NCI-H1417 treated with DMSO at 0.1 percent for 48 hours (cell line): ENCODE measurements at places on chromosomes 13 and 19.

GRCh38 chr19:16025108-16026101 is 50.9 kb upstream of the TPM4 start:
- DNase-seq, result no peak

- no peak for DNase-seq
These were observed 812.7 kb upstream of the MIR17HG start for GRCh38 chr13:90534617-90535370.

GRCh38 chr13:28575200-28575599 is 80.3 kb upstream of the FLT1 start:
- no peak for DNase-seq

- DNase-seq, result no peak
These were observed 4.0 kb downstream of the HSPB6 start for GRCh38 chr19:35752746-35753350.

GRCh38 chr19:35170359-35171061 is 16.0 kb downstream of the FXYD5 start:
- no peak for DNase-seq

DNA sequence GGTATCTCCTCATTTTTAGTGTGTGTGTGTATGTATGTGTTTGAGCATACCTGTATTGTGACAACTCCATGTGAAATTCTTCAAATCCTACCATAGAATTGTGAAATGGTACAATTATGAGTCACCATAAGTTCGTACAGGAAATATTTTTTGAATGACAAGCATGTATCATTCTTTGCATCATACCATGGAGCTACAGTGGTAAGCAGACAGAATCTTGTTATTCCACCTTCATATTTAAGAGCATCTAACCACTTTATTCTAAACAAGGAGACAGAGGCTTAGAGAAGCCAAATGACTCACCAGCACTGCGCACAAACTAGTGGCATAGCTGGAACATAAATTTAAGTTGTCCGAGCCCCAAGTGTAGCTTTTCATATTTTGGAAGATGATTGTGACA is 4.5 kb upstream of the EPSTI1 start:
- no peak for DNase-seq

GRCh38 chr13:113399755-113400149 is 35.8 kb upstream of the GRTP1 start:
- DNase-seq, result no peak

- DNase-seq, result no peak
These were observed 112.8 kb downstream of the CRYL1 start for GRCh38 chr13:20412691-20413355.

DNA sequence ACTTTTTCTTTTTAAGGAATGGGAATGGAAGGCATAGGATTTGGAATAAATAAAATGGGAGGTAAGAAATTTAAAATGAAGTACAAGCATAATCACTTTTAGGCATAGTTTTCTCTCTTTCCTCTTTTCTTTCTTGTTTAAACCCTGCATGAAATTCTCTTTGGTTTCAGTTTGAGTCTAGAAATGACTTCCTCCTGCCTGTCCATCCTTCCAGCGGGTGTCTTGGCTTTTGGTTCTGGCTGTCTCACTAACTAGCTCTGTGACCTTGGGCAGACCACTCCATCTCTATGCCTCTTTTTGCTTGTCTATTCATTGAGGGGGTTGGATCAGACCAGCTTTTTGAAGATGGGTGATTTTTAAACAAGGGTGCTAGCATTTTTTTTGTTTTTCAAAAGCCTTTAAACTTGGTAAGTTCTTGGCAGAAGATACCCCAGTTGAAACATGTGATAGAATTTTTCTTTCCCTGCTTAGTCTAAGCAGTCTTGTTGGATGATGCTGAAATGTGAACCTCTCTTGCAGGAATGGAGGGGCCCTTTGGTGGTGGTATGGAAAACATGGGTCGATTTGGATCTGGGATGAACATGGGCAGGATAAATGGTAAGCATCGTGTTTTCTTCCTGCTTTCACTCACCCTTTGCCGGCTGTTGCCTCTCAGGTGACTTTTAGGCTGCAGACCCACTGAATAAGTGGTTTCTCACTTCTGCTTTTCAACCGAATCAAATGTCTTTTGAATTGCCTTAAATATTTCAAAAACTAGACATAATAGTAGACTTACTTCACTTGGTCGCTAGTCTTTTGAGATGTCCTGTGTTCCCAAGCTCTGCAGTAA is 28.6 kb downstream of the PRAM1 start:
- no peak for DNase-seq

GRCh38 chr13:51423766-51424165 is 29.1 kb downstream of the INTS6 start:
- DNase-seq, result no peak

- DNase-seq, result no peak
These were observed 49.4 kb upstream of the TNFSF11 start for GRCh38 chr13:42524487-42525034.

DNA sequence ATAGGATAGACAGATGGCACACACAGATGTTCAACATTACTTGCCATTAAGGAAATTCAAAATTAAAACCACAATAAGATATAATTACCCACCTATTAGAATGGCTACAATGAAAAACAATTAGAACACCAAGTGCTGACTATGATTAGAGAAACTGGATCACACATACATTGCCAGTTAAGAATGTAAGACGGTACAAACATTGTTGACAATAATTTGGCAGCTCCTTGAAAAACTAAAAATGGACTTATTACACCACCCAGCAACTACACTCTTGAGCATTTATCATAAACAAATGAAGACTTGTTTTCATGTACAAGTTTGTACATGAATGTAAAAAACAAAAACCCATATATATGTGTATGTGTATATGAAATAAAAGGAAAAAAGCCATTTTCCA is 13.7 kb downstream of the ZNF461 start:
- DNase-seq, result no peak

DNA sequence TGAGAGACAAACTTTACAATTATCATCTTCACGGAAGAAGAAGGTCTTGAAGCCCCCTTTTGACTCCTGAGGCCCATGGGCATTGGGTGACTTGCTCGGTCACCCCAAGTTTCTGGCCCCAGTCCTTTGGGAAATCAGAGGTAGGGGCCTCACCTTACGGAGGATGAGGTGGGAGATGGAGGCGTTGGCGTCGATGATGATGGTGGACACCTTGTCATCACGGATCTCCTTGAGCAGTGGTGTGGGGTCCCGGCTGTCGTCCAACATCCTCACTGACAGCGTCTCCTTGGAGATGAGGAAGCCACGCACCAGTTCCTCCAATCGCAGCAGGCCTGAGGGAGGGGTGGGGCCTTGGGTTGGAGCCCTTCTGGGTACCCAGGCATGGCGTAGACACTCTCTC is 10.8 kb downstream of the GRIK5 start:
- DNase-seq, result no peak

- no peak for DNase-seq
These were observed 917 bp downstream of the HRC start for GRCh38 chr19:49154279-49154678.

DNA sequence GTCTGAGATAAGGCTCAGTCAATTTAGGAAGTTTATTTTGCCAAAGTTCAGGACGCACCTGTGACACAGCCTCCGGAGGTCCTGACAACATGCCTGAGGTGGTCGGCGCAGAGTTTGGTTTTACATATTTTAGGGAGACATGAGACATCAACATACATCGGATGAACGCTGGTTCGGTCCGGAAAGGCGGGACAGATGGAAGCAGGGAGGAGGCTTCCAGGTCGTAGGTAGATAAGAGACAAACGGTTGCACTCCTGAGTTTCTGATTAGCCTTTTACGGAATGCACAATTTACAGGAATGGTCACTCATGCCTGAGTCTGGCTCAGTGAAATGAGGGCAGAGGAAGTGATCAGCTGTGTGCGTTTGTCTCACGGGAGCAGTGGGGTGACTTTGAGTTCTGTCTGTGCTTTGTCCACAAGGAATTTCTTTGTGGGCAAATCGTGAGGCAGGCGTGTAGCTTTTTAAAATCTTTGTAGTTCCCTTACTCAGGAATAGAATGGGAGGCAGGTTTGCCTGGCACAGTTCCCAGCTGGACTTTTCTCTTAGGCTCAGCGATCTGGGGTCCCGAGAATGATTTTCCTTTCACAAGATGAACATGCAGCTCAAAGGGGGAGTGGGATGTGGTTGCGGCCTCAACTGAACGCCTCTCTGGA is 36.2 kb downstream of the C13orf46 start:
- DNase-seq, result no peak

DNA sequence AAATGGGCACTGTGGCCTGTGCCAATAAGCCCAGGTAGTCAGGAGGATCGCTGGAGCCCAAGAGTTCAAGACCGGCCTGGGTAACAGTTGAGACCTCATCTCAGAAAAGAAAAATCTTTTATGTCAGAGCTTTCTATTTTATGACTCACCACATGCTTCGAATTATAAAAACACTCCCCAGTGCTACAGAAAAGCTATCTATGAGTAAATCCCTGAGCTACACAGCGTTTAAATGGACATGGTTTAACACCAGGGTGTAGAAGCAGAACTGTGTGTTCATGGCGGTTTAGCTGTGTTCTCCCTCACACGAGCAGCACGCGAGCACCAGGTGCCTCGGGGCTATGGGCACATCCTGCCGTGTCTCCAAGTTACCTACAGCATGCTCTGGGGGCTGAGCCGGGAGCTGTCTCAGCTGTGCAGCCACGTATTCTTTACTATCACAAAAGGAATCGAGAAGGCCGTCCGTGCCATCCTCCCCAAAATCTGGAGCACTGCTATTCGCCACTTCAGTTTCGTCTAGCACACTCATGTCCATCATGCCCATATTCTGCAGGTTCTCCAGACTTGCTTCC is 6.7 kb downstream of the SAFB2 start:
- no peak for DNase-seq

- DNase-seq, result peak; percentile 61
These were observed 10.6 kb upstream of the MADCAM1 start for GRCh38 chr19:485583-486236.

DNA sequence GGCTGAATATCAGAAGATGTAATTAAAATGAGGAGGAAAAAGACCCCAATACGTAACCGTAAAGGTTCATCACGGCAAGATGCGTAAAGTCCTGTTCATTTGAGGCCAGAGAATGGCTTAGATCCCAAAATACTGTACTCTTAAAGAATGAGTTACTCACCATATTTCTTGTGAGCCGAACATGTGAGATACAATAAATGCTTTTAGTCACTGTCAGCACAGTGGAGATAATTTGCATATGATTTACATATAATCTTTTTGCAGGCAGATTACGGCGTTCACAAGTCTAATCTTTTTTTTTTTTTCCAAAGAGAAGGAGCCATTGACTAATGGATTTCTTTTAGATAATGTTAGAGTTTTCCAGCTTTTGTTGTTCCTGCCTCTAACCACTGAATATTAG is 28.4 kb downstream of the AMER2 start:
- no peak for DNase-seq

GRCh38 chr19:39939556-39939955 is 5.1 kb upstream of the FCGBP start:
- DNase-seq, result no peak

DNA sequence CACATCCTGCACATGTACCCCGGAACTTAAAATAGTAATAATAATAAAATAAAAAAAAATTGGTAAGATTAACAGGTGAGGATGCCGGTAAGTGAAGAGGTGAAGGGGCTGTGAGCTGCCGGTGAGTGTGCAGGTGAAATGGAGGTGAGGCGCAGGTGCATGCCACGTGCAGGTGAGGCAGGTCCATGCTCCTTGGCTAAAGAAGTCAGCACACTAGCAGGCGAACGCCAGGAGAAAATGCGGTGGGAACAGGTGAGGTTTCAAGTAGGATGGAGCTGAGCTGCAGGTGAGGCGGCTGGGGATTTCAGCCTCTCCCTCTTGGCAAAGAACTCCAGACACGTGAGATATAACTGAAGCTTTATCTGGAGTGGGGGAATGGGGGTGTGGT is 7.5 kb upstream of the TNFSF14 start:
- no peak for DNase-seq

DNA sequence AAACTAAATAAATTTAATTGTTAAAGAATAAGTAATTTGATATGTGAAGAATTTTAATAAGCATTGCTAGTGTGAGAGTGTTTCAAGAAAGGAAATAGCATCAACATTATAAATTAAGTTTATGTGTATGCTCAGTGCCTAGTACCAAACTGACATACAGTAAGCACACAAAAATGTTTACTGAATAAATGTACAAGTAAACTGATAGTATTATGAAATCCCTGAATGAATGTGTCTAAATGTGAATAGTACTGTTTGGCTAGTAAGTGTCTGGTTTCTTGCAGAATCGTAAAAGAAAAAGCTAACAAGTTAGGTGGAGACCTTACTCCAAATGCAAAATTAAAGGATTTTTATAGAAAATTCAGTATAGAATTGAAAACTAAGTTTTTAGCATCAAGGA is 233.6 kb downstream of the PCDH9 start:
- no peak for DNase-seq

DNA sequence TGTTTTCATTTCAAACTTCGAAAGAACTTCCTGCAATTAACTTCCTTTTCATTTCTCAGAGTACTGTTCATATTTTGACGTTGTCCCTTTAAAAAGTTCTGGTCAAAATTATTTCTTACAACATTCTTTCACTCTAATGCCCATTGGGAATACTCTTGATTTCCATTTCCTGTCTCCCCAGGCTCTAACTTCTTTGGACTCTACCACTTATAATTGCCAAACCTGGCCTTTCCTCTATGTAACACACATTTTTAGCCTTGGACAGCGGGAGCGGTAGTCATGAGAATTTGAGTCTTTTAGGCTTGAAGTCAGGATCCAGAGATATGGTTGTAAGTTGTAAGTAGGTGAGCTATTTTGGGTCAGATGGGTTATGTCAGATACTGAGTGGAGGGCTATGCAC is 163.5 kb upstream of the SPRY2 start:
- no peak for DNase-seq
